CD4-positive, alpha-beta T cell treated with Interleukin-12 subunit alpha and Interleukin-12 subunit beta, for 1 hour (primary cell): ENCODE measurements at places on chromosomes 7 and 10.

GRCh38 chr7:73682745-73683055 lies 553 bp downstream of the DNAJC30 start:
- DNase-seq, result no peak

DNA sequence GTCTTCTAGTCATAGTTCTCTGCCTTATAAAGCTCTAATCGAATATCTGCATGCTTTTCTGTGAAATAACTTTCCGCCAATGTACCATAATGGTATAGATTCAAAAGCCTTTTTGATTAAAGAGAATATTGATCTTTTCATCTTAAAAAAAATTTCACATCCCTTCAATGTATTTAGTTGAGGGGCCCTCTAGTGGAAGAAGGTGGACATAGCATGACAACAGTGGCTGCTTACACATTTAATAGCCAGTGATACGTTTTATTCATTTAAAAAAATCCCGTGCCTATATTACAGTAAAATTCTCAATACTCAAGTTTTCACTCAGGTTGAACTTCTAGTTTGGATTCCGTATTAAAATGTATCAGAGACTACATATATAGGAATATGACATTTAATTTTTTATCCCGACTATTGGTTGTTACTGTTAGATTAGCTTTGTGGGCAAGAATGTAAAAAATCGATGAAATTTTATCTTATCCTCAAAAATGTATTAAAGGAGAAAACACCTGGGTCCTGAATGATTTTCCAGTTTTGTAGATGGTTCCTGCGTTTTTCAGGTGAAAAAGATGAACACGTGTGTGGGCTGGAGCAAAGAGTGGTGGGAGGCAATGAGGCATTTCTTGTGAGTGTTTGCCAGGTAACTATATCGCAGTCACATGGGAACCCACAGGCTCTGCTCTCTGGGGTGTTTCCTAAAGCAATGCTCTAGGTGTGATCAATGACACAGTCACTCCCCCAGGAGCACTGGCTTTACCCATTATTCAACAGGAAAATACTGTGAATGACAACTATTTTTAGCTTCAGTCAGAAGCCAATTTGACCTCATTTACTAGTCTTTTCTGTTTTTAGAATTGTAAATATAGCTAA lies 24.1 kb upstream of the PNLIP start:
- peak; percentile 17 for DNase-seq

- no peak for DNase-seq
These were observed 22.2 kb downstream of the MKX start for GRCh38 chr10:27723436-27723835.

DNA sequence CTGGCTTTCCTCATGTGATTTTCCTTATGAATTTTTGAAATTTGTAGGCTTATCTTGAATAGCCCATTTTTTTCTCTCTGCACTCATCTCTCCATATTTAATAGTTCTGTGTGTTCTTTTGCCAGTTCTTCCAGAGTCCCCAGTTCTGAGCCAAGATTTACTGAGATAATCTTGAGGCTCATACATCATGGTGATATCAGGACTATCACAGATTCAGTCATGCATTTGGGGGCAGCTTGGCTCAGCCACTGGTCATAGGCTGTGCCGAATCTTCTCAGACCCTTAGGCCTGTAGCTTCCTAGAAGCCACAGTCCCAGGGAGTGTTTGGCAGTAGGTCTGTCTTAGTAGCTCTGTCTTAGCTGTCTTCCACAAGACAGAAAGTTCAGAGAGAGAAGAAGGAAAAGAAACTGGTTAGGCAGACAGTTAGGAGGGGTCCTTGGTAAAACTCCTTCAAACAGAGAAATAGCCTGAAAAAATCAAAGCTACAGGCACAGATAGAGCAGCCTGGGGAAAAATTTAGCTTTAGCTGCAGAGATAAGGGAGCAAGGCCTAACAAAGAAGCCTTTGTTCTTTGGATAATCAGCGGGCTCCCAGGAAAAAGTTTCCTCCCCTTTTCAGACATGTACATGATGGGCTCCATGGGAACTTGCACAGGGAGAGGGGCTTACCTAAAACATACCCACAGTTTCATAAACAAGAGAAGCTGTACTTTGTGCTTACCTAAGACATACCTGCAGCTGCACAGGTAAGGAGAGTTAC lies 29.1 kb downstream of the FAS start:
- DNase-seq, result no peak

- DNase-seq, result no peak
These were observed 240.3 kb downstream of the DNAJB6 start for GRCh38 chr7:157577061-157577460.

DNA sequence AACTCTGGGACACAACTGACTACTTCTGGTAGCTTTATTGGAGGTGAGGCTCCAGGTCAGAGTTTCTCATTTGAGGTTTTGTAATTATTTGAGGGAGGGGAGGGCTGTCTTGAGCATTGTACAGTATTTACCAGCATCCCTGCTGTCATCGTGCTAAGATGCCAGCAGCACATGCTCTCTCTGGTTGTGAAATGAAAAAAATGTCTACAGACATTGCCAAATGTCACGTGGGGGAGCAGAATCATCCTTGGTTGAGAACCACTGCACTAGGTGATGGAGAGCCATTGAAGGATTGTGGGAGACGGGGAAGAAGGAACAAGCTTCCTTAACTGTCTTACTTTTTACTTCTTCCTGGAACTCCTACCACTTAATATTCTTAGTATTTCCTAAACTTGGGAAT lies 5.0 kb downstream of the SEPTIN7 start:
- peak; percentile 11 for DNase-seq

DNA sequence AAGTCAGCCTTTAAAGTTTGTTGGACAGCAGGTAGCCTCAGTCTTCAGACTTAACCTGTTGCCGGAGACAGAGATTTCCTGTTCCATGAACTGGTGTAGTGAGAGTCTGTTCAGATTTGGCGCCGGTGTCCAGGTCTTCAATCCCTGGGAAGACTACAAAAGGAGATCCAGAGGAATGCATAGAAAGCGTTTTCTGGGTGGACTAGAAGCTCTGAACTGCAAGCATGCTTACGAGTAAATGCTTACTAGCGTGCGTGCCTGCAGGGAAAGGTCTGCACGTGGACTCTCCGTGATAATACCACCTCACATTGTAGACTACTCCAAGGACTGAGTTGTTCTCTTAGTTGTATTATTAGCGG lies 878 bp downstream of the GLRX3 start:
- no peak for DNase-seq

DNA sequence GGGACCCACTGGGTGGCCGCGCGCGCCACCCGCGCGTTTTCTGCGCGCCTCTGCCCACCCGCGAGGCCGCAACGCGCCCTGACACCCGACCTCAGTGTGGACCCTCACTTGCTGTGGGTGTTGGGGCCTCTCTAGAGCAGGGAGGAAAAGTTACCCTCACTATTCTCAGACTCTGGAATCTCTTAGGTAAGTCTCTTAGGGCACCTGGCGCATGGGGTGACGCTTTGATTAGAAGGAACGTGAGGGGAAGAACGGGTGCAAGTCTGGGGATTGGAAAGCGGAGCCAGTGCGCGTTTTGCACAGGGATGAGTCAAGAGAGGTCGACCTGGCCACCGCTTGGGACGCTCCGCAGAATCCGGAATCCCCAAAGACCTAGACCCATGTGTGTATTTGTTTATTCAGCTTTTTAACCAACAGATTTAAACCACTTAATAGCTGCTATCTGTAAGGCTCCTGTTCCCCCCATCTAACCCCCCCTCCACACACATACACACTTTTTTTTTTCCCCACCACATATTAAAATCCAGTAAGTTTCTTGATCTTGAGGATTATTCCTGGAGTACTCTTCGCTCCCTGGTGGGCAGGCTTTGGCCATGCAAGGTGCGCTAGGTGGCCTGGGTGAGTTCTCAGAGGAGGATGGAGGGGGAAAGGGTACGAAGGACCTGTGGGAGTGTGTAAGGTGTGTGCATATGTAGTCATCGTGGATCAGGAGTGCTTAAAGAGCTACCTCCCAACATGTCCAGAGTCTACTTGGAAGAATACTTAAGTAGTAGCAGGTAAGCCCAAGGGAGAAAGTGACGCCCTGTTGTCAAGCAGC lies 169.1 kb upstream of the PPP1R3A start:
- no peak for DNase-seq
